Karpas-422 (cell line): ENCODE measurements at places on chromosomes 6 and 20.

GRCh38 chr6:114878091-114878490 is 535.3 kb upstream of the HS3ST5 start:
- no peaks in the 10 kb centered on the region for H3K4me1 ChIP-seq
- no peak for DNase-seq
- no peak overlapping the region for H3K27ac ChIP-seq
- no peak overlapping the region for H3K4me3 ChIP-seq
- H3K27me3 ChIP-seq = no peaks in the 10 kb centered on the region

- no peak overlapping the region for H3K4me3 ChIP-seq
- no peak for DNase-seq
- H3K27ac ChIP-seq = no peak overlapping the region
- 0 out of 2 replicates have a peak, but pooled peaks cover under 1% of the 10 kb centered on the region for H3K27me3 ChIP-seq
- H3K4me1 ChIP-seq = no peaks in the 10 kb centered on the region
Measured at GRCh38 chr6:25192590-25193459, 86.3 kb upstream of the CARMIL1 start.

GRCh38 chr6:24031496-24031895 is 94.5 kb upstream of the NRSN1 start:
- no peak for DNase-seq
- H3K36me3 ChIP-seq = no peaks in the 10 kb centered on the region
- no peaks in the 10 kb centered on the region for H3K4me1 ChIP-seq
- no peak overlapping the region for H3K27ac ChIP-seq
- H3K27me3 ChIP-seq = no peaks in the 10 kb centered on the region

DNA sequence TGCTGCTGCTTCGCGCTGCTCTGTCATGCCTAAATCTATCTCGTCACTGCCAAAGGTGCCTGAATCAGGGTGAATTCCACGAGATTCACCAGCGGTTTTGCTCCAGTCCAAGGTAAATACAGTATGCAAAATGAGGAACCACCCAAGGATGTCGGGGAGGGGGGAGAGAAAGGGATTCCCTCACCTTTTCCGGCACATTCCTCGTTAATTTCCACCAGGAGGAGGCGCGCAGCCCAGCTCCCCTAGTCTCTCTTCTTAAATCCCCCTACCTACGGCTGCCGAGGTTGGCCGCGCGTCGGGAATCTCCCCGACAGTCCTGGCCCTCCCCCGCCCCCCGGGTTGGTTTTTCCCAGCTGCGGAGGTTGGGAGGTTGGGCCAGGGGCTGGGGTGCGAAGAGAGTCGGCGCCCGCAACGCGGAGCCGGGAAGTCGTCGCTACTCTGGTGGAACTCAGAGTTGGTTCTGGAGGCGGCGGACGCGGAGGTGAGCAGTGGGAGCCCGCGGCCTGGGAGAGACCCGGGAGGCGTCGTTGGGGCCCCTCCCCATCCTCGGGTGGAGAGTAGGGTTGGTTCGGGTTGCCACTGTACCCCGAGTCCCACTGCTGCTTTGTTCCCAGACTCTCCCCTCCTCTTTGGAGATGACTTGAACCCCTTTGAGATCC is at the start of gene TPBG:
Gene TPBG, plus strand, starts transcription at position 390 of the 659 bp plus-strand sequence. CDS start 1,145 bp downstream, outside the sequence.
- no peak for DNase-seq
- no peak within 1 kb of the TSS for H3K4me3 ChIP-seq
- H3K27ac ChIP-seq = no peak within 1 kb of the TSS
- H3K36me3 ChIP-seq = no peaks in the 10 kb centered on the region
- H3K4me1 ChIP-seq = no peaks in the 10 kb centered on the region

- no peaks in the 10 kb centered on the region for H3K4me1 ChIP-seq
- no peak overlapping the region for H3K27ac ChIP-seq
- H3K36me3 ChIP-seq = no peaks in the 10 kb centered on the region
- H3K4me3 ChIP-seq = no peak overlapping the region
Measured at GRCh38 chr6:168192195-168192900, 113.3 kb upstream of the FRMD1 start.

- H3K4me1 ChIP-seq = peaks cover 73% of the 10 kb centered on the region
- no peak for DNase-seq
- peaks cover 9% of the 10 kb centered on the region; the same call in 1 of the 2 replicates for H3K36me3 ChIP-seq
- H3K27me3 ChIP-seq = no peaks in the 10 kb centered on the region
- no peak overlapping the region for H3K4me3 ChIP-seq
Measured at GRCh38 chr20:57310821-57311514, 18.6 kb upstream of the SPO11 start.

DNA sequence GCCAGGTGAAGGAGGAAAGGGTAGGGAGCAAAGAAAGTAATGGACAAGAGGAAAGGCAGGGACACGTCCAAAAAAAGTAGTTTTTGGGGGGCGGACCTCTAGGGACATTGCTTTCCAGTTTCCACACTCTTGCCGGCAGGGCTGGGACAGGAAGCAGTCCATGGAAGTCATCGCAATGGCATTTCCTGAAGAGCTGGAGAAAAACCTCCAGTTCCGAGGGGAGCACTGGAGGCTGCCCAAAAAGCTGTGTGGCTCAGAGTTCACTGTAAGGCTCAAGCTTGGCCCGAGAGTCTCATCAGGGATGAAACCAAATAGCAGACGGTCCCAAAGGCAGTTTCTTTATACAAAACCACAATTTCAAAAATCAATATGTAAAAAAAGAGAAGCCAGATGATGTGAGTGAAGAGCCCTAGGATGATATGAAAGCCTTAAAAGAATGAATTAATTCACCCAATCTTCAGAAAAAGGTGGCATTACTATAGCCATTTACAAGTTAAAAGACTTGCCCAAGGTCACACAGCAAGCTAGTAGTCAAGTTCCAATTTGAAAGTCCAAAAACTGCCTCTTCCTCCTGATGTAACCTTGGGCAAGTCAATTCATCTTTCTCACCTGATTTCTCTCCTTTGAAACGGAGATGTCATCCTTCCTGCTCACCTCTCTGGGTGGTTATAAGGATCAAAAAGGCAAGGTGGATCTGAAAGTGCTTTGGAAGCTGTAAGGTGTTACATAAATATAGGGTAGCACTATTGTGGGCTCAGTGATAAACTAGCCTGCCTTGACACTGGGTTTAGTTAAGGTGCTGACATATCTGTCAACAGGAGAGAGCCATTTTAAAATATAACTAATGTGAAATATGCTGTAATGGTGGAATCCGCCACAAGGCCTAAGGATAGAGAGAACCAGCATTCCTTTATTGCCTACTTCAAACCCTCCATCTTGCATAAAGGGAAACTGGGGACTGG is 9.1 kb downstream of the BCL2L1 start:
- no peak overlapping the region for H3K27ac ChIP-seq
- H3K27me3 ChIP-seq = no peaks in the 10 kb centered on the region
- no peak overlapping the region for H3K4me3 ChIP-seq
- H3K4me1 ChIP-seq = peaks cover 37% of the 10 kb centered on the region

- H3K27me3 ChIP-seq = no peaks in the 10 kb centered on the region
- no peak overlapping the region for H3K27ac ChIP-seq
- H3K4me3 ChIP-seq = no peak overlapping the region
- peaks cover 20% of the 10 kb centered on the region for H3K4me1 ChIP-seq
- H3K36me3 ChIP-seq = peaks cover 15% of the 10 kb centered on the region; the same call in 1 of the 2 replicates
Measured at GRCh38 chr6:36104836-36105235, 25.5 kb upstream of the MAPK13 start.

- no peak within 1 kb of the TSS for H3K4me3 ChIP-seq
- no peaks in the 10 kb centered on the region for H3K4me1 ChIP-seq
- H3K36me3 ChIP-seq = no peaks in the 10 kb centered on the region
- no peaks in the 10 kb centered on the region for H3K27me3 ChIP-seq
- H3K27ac ChIP-seq = no peak within 1 kb of the TSS
- DNase-seq = no peak
Measured at GRCh38 chr6:49499623-49500022, at the start of gene GLYATL3. Gene GLYATL3 (plus strand): TSS chr6:49499923. CDS start chr6:49511991, 12,068 bp downstream.

DNA sequence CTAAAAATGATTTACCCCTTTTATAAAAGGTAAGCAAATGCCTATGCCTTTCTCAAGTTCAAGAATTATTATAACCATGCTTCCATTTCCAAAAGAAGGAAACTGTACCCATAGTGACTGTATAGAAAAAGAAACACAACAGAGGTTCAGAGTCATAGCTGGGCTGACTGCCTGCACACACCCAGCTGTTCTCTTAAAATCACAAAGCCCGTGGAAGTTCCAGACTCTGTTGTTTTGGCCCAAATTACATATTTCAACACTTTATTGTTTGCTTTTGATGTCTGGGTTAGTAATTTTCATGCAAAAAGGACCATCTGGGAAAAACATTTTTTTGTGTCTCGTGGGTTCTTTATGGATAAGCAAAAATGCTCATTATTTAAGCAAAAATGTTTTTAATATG is 99.2 kb downstream of the LCA5 start:
- H3K27me3 ChIP-seq = no peaks in the 10 kb centered on the region
- H3K27ac ChIP-seq = no peak overlapping the region
- no peaks in the 10 kb centered on the region for H3K4me1 ChIP-seq
- no peaks in the 10 kb centered on the region for H3K36me3 ChIP-seq

- no peak overlapping the region for H3K27ac ChIP-seq
- no peak overlapping the region for H3K4me3 ChIP-seq
- no peak for DNase-seq
- no peaks in the 10 kb centered on the region for H3K27me3 ChIP-seq
- no peaks in the 10 kb centered on the region for H3K4me1 ChIP-seq
Measured at GRCh38 chr20:49445176-49445575, 37.3 kb downstream of the KCNB1 start.

- no peak overlapping the region for H3K4me3 ChIP-seq
- H3K4me1 ChIP-seq = no peaks in the 10 kb centered on the region
- no peaks in the 10 kb centered on the region for H3K27me3 ChIP-seq
- no peak overlapping the region for H3K27ac ChIP-seq
- peaks cover 53% of the 10 kb centered on the region for H3K36me3 ChIP-seq
Measured at GRCh38 chr6:170393807-170394399, 87.3 kb downstream of the FAM120B start.

DNA sequence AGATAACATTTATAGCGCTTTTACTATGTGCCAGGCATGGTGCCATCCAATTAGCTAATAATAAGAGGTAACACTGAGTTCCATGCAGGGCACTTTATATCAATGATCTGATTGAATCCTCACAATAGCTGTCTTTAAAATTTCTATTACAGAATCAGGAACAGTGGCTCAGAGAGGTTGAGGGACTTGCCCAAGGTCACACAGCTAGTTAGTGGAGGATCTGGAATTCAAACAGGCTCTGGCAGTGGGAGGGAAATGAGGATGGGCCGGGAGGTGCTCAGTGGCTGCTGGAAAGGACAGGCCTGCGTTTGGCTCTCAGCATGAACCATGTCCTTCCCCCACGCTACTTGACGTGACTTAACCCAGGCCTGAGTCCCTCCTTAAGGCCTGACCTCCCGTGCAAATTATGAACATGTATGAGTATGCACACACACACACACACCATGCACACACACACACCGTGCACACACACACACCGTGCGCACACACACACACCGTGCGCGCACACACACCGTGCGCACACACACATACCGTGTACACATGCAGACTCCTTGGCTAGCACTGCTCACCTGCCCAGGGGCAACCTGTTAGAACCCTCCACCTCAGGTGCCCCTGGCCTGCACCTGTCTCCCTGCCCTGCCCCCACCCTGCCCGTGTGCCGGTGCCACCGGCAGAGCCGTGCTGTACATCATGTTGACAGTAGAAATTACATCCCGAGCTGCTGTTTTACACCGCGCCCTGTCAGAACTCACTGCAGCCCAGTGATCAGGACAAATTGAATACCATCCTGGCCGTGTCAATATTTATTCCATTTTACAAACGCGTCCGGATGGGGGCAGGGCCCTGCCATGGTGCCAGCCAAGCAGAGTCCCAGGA is 43.7 kb downstream of the CDH22 start:
- no peak for DNase-seq
- no peak overlapping the region for H3K4me3 ChIP-seq
- H3K36me3 ChIP-seq = no peaks in the 10 kb centered on the region
- no peaks in the 10 kb centered on the region for H3K27me3 ChIP-seq
- no peak overlapping the region for H3K27ac ChIP-seq

GRCh38 chr20:9227896-9228615 is 159.2 kb downstream of the PLCB4 start:
- H3K36me3 ChIP-seq = no peaks in the 10 kb centered on the region
- no peak for DNase-seq
- no peak overlapping the region for H3K4me3 ChIP-seq

GRCh38 chr20:31839782-31840487 is 5.5 kb downstream of the FOXS1 start:
- no peaks in the 10 kb centered on the region for H3K27me3 ChIP-seq
- H3K36me3 ChIP-seq = no peaks in the 10 kb centered on the region
- no peak for DNase-seq
- H3K4me3 ChIP-seq = no peak overlapping the region

DNA sequence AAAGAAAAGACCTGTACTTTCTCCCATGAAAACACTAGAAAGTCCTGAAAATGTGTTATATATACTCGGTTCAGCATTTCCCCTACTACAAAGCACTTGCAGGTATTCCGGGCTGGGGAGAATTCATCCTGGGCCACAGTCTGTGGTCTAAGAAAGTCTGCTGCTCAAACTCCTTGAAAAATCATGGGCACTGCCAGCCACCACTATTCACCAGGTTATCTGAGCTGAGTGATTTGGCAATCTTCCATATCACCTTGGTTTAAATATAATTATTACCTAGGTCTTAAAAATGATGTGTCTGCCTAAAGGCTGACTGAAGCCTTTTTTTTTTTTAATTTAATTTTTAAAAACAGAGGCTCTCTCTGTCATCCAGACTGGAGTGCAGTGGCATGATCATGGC is 11.3 kb downstream of the FKBP5 start:
- no peak overlapping the region for H3K27ac ChIP-seq
- DNase-seq = no peak
- H3K27me3 ChIP-seq = no peaks in the 10 kb centered on the region
- peaks cover 52% of the 10 kb centered on the region for H3K4me1 ChIP-seq
- H3K36me3 ChIP-seq = peaks cover 15% of the 10 kb centered on the region; the same call in 1 of the 2 replicates

GRCh38 chr6:161279677-161280415 is 6.0 kb upstream of the AGPAT4 start:
- H3K4me1 ChIP-seq = no peaks in the 10 kb centered on the region
- no peaks in the 10 kb centered on the region for H3K27me3 ChIP-seq
- H3K27ac ChIP-seq = no peak overlapping the region
- no peak for DNase-seq
- H3K36me3 ChIP-seq = no peaks in the 10 kb centered on the region
- H3K4me3 ChIP-seq = no peak overlapping the region

- peak overlapping the region; percentile 68 for H3K27ac ChIP-seq
- DNase-seq = peak; percentile 78
- peaks cover 23% of the 10 kb centered on the region for H3K4me1 ChIP-seq
- peaks cover 13% of the 10 kb centered on the region for H3K36me3 ChIP-seq
- no peaks in the 10 kb centered on the region for H3K27me3 ChIP-seq
- H3K4me3 ChIP-seq = peak overlapping the region; percentile 97
Measured at GRCh38 chr6:122400121-122400450, 634 bp downstream of the HSF2 start.

DNA sequence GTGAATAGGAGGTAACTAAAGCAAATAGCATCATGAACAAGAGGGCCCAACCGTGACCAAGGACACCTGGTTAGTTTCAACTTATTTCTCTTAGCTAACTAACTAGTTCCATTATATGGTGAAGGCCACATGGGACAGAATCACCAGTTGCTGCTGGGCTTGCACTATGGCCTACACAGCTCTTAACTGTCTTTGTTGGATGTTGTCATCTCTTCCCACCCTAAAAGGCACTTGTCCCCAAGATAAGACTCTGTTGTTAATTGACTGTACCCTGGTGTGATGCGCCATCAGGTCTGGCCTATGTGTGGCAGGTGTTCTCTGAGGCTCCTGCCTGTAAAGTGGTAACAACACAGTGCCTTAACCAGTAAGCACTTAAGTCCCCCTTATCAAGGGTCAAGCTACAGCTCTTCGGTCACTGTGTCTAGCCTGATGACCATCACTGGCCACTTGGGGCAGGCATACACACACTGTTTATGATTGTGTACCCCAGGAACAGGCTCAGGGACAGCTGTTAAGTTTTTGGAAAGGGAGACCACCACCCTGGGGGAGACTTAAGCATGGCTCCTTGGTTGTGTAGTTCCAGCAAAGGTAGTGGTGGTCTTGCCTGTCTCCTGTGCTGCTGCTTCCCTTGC is 51.2 kb downstream of the CHD6 start:
- peaks cover 10% of the 10 kb centered on the region for H3K4me1 ChIP-seq
- H3K4me3 ChIP-seq = no peak overlapping the region
- no peaks in the 10 kb centered on the region for H3K36me3 ChIP-seq
- H3K27me3 ChIP-seq = no peaks in the 10 kb centered on the region
